ENCODE measurements at places on chromosomes 2 and 18. TPM values are rescaled to one million over a fixed set of nuclear protein-coding genes. Genes with fewer than 3 reads are reported as not detected.

Gene ACMSD
- total RNA-seq = not detected

Gene HES6
- total RNA-seq = 40.6 TPM

Gene IMMT
- 60.0 TPM for total RNA-seq

Gene TTN
- total RNA-seq = 2.3 TPM

Gene DCDC2C
- 0.69 TPM for total RNA-seq

Gene RBBP8
- 33.4 TPM for total RNA-seq

Gene CRYGD
- 3.7 TPM for total RNA-seq

Gene TMEM200C
- total RNA-seq = 10.6 TPM

Gene MREG
- total RNA-seq = 4.6 TPM

Gene GPR155
- 26.8 TPM for total RNA-seq

All from diencephalon (tissue), 1 donor.